ENCODE measurements at places on chromosomes 2 and 18.
A peak's percentile ranks its signal among the peaks of the same experiment; 100 is the strongest.

GRCh38 chr2:129722306-129723019, 257.0 kb upstream of the RAB6C start:
- no peak for DNase-seq

DNA sequence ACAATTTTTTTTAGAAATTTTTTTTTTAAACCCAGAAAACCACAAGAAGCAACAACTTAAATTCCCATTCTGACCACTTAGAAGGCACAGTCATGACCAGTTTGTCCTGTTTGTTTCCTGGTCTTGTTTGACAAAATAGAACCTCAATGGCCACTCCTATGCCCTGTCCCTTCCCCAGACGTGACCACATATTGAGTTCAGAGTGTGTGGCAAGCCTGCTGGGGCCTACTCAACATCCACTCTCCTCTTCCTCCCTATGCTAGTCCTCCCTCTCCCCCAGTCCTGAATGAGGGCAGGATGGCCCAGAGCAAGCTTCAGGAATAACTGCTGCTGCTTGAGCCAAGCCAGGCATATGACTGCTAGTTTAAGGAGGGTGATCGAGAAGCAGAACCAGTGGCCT, 89.6 kb downstream of the PRELID3A start:
- DNase-seq = no peak

DNA sequence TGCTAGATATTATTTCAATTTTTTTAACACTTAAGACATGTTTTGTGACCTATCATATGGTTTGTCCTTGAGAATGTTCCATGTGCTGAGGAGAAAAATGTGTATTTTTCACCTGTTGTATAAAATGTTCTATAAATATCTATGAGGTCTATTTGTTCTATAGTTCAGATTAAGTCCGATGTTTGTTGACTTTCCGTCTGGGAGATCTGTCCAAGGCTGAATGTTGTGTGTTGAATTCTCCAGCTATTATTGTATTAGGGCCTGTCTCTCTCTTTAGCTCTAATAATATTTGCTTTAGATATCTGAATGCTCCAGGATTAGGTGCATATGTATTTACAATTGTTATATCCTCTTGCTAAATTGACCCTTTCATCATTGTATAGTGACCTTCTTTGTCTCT, 144.1 kb downstream of the NYAP2 start:
- DNase-seq = no peak

- DNase-seq = peak; percentile 86
Observed at GRCh38 chr2:47309952-47310800, 92.8 kb upstream of the MSH2 start.

DNA sequence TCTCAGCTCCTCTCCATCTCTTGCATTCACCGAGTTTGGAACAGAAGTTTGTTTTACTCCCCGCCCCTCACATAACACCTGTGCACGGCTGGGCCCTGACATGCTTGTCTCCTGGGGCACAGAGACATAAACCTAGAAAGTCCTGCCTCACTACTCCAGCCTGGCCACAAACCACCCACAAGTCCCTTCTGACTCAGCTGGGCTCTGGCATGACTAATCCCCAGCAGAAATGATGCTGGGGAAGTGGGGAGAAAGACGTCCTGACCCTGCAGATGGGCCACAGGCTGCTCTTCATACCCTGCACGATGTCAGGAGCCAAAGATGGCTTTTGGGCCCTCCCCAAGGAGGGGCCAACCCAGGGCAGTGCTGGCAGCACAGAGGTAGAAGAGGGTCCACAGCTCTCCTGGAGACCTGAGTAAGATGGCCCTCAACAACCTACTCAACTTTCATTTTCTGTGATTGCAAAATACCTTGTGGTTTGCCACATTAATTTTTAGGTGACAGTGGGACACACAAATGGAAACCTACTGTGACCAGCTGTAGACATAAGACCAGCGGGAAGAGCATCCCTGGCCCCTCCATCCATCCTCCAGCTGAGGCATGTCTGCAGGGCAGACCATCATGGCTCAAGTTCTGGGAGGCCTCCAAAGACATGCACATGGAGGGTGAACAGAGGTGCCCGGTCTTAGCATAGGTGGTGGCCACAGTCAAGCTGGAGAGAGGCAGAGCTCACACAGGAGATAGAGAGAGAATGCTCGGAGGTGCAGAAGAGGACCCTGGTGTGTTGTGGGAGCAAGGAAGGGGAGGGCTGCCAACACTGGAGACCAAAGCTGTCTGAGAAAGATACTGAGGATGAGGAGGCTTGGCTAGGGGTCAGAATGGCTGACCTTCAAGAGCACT, 40.0 kb downstream of the DNMT3A start:
- DNase-seq = peak; percentile 51

DNA sequence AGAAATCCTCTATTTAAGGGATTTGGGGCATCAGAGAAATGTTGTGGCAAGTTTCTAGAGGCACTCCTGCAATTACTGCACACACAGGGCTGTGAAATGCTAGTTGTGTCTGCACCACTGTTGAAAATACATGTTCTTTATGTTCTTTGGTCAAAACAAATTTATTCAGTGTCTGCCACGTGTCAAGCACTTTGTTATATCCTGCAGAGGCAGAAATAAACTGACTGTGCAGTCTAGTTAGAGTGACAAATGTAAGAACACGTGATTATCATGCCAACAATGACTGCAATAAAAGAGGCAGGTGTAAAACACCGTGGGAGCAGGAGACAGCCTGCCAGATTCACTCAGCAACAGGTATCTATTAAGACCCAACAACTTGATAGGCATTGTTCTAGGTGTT, 423.3 kb downstream of the LRP1B start:
- DNase-seq = no peak

DNA sequence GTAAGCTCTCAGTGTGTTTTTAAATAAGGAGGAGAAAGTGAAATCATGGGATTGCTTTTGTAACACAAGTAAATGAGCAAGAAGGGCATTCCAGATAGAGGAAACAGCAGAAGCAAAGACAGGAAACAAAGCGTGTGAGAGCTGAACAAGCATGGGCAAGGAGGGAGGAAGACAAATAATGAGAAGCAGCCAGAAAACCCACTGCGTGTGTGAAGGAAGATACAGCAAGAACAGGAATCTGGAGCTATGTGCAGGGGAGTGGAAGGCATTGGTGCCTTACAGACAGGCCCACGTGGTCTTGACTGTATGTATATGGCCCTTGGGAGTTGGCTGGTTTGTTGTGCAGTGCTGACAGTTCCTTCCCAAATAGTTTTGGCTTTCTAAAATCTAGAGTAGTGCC, 88.6 kb downstream of the AAK1 start:
- peak; percentile 23 for DNase-seq

- no peak for DNase-seq
Observed at GRCh38 chr2:208531361-208531760, 124.8 kb downstream of the PTH2R start.

DNA sequence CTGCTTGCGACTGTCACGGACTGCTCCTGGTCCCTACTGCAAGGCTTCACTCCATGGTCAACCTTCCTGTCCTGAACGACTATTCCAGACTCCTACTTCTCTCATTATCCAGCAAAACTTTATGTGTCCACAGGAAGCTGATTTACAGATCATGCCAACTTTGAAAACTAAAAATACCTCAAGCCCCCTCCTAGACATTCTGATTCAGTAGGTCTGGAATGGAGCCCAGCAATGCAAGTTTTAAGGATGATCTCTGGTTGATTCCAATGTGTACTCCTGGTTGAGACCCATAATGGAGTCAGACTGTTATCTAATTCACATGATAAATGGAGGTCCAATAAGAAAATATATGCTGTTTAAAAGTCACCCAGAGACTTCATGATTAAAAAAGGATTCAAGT, 13.1 kb upstream of the LRATD1 start:
- no peak for DNase-seq

- DNase-seq = no peak
Observed at GRCh38 chr2:191831410-191831994, 15.4 kb downstream of the CAVIN2 start.

DNA sequence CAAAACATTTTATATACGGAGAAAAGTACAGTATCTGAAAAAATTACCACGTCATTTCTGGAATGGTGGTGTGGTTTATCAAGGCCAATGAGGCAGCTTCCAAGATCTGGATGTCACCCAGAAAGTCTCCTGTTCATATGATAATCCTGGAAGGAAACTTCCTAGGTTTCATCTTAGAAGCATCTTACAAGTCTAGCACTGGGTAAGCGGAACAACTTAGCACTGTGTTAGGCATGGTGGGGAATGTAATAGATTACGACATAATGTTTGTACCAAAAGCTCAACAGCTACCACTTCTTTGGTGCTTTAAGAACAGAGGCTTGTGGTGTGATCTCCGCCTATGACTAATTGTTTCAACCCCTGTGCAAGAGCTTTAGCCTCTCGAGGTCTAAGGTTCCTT, 63.1 kb upstream of the LYPD1 start:
- no peak for DNase-seq

GRCh38 chr2:206260188-206261012, 14.1 kb upstream of the ZDBF2 start:
- DNase-seq = peak; percentile 87

GRCh38 chr2:788227-789032, 111.2 kb upstream of the TMEM18 start:
- no peak for DNase-seq

- no peak for DNase-seq
Observed at GRCh38 chr2:108548208-108549003, 14.1 kb downstream of the LIMS1 start.

- no peak for DNase-seq
Observed at GRCh38 chr2:71801556-71801955, 346.1 kb downstream of the CYP26B1 start.

GRCh38 chr2:124877141-124877577, 852.1 kb downstream of the CNTNAP5 start:
- DNase-seq = no peak

- DNase-seq = no peak
Observed at GRCh38 chr2:147531269-147531668, 313.6 kb upstream of the ACVR2A start.

- DNase-seq = peak; percentile 68
Observed at GRCh38 chr2:118097657-118098056, 9.4 kb downstream of the INSIG2 start.

GRCh38 chr2:219656526-219656925, 29.1 kb downstream of the SLC4A3 start:
- DNase-seq = no peak

- DNase-seq = no peak
Observed at GRCh38 chr2:126783341-126783740, 115.3 kb upstream of the TEX51 start.

DNA sequence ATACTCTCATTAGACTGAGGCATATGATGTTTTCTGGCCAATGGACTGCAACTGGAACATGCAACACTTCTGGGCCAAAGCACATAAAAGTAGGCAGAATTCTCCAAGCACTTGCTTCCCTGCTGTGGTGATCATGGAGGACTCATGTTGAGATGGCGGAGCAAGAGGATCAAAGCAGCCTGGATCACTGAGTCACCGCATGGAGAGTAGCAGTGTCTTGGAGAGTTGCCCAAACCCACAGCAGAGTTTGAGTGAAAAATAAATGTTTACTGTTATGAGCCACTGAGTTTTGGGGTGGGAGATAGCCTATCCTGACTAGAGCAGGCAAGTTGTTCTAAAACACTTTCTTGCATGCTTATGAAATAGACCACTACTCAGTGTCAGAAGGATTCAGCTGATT, 359.5 kb downstream of the ZNF521 start:
- DNase-seq = no peak

- DNase-seq = no peak
Observed at GRCh38 chr2:111100765-111101162, 19.9 kb upstream of the BCL2L11 start.

DNA sequence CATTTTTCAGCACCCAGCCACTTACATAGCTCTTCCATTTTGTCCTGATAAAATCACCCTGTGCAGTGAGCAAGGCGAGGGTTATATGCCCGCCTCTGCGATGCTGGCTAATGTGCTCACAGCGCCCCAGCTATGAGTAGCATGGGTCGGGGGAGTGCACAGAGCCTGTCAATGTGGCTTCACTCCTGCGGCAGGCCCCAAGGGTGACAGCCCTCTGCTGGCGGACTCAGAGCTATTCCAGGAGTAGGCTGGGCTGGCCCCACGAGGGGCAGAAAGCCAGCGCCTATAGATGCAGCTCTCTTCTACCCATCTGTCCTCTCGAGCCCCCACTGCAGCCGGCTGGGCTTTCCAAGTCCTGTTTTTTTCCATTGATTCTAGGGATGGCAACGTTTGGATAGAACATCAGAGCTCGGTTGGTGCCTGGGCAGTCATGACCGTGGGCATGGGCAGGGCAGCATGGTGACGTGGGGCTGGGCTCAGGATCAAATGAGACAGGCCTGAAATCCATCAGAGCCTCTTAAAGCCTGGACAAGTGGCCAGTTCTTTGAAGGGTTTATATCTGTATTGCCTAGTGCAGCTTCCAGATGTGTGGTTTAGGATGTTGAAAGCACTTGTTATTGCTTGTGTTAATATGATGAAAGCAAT, 134.7 kb downstream of the MCFD2 start:
- peak; percentile 18 for DNase-seq

DNA sequence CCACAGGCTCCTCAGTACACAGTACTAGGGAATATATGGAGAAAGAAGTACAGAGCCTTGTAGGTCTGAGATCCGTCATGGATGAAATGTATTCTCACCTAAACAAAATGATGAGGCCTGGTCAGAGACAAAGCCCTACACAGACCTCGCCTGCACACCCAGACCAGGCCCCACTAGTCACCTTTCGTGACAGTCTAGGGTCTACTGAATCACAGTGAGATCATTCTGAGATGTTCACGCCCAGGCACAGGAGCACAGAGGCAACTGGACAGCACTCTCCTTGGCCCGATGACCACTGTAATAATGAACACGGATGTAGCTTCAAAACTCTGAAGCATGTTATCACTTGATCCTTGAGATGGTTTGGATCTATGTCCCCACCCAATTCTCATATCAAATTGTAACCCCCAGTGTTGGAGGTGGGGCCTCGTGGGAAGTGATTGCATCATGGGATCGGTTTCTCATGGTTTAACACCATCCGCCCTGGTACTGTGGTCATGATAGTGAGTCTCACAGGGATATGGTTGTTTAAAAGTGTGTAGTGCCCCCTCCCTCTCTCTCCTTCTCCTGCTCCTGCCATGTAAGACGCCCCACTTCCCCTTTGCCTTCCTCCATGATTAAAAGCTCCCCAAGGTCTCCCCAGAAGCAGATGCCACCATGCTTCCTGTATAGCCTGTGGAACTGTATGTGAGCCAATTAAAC, 15.1 kb downstream of the DOCK10 start:
- peak; percentile 51 for DNase-seq

DNA sequence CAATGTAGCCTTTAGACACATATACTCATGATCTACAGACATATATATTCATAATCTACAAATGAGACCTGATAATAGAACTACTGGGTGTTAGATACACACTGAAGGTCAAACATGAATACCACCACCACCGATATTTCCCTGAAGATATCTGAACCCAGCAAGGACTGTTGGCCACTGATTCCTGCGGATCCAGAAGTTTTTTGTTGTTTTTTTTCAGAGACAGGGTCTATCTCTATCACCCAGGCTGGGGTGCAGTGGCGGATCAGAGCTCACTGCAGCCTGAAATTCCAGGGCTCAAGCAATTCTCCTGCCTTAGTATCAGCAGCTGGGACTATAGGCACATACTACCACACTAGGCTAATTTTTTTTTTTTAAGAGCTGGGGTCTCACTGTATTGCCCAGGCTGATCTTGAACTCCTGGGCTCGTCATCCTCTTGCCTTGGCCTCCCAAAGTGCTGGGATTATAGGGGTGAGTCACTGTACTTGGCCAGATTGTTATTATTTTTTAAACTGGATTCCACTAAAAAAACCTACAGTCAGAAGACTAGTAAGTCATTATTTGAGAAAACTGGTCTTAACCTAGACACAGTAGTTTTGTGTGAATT, 1.8 kb downstream of the METTL5 start:
- DNase-seq = no peak
